ENCODE measurements at places on chromosomes 2 and 18.

DNA sequence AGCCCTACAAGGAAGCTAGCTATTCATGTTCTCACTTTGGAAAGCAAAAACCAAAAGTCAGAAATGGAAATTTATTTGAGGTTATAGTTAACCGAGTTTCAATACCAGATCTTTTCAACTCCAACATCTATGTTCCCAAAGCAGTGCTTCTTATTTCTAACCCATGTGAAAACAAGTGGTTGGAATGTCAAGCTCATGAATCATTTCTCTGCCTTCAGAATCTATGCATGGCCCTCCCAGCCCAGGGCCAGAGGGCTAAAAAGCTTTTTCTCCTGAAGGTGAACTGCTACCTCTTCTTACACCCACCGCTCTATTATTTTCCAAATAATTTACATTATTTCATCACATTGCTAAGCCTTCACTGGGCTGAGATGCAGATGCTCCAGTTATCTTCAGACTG lies 158.4 kb downstream of the SP3 start:
- DNase-seq, result no peak

GRCh38 chr2:190216829-190217228 lies 102.8 kb downstream of the HIBCH start:
- no peak for DNase-seq

GRCh38 chr2:236712961-236713673 lies 143.5 kb downstream of the ACKR3 start:
- no peak for DNase-seq

DNA sequence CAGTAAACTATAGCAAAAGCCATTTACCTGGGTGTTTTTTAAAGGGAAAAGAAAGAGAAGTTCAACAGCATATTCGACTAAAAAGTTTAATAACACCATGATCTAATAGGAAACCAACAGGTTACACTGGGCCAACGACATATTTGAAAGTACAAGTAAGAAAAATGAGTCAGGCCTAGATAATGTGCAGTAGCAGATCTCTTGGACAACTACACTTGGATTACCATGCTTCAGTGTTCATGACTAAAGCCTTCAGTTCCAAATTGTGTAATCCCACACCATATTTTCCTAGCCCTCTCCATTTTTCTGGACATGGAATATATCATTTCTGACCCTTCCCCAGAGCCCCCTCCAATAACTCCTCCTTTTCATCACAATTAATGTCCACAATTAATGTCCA lies 39.1 kb upstream of the FIGN start:
- no peak for DNase-seq

Data from NCI-H1694 treated with DMSO at 0.1 percent for 48 hours (cell line).